ENCODE measurements at places on chromosomes 12 and 14. TPM values are rescaled to one million over a fixed set of nuclear protein-coding genes. Genes with fewer than 3 reads are reported as not detected.

The PTGDR gene
- not detected for total RNA-seq

The CLEC2A gene
- total RNA-seq = not detected

The LBHD2 gene
- not detected for total RNA-seq

The TMEM119 gene
- total RNA-seq = not detected

The JAG2 gene
- total RNA-seq = 37.5 TPM

The SLC16A7 gene
- total RNA-seq = 13.3 TPM

The CARMIL3 gene
- 0.14 TPM for total RNA-seq

The KLRC4 gene
- total RNA-seq = not detected

The GRIP1 gene
- 0.07 TPM for total RNA-seq

The ITGB7 gene
- not detected for total RNA-seq

All from thoracic aorta endothelial cell (primary cell).